Fibroblast of gingiva (primary cell): ENCODE measurements at places on chromosomes 7 and 10.

DNA sequence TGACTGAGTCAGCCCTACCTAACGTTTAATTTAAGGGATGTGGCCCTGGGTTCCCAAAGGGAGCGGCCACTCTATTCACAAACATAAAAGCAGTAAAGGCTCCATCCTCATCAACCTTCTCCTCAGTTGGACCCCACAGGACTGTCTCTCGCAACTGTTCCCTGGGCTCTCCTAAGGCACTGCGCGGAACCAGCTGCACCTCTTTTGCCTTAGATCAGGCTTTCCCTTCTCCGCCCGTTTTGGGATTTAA is 689 bp upstream of the GTPBP4 start:
- DNase-seq, result no peak

DNA sequence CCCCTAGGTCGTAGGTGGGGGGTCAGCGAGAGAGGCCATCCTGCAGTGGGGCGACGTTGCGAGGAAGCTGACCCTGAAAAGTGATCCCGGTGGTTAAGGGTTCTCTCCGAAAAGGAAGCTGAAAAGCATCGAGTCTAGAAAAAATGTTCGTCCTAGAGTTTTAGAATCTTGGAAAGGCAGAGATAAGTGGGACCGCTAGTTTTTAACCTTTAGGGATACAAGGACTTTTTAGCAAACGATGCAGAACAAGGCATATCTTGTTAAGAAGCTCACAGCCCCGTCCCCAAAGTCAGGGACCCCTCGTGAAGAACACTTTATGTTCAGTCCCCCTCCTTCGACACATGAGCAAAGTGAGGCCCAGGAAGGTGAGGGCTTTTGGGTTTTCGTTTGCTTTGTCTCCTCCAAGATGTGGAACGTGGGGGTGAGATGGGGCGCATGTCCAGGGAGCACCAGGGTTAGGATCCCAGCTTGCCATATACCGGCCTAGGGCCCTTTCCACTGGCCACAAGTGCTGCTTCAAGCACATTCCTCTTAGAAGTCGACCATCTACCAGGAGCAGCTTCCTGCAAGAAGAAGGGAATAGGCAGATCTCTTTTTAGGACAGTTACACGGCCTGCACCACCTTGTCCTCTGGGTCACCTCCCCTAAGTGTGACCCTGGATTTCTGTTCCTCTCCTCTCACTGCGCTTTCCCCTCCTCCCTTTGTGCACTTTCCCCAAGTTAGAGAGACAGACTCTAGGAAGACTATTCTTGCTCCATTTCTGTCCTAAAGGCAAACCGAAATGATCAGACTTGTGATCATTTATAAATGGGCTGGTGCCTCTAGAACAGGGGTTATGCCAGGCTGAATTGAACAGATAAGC is 969 bp downstream of the SLC35G1 start:
- DNase-seq, result peak; percentile 17

- DNase-seq, result no peak
Measured at GRCh38 chr7:141754939-141755338, 9.0 kb upstream of the TAS2R3 start.

GRCh38 chr7:38934536-38934935 is 25.5 kb upstream of the VPS41 start:
- no peak for DNase-seq

DNA sequence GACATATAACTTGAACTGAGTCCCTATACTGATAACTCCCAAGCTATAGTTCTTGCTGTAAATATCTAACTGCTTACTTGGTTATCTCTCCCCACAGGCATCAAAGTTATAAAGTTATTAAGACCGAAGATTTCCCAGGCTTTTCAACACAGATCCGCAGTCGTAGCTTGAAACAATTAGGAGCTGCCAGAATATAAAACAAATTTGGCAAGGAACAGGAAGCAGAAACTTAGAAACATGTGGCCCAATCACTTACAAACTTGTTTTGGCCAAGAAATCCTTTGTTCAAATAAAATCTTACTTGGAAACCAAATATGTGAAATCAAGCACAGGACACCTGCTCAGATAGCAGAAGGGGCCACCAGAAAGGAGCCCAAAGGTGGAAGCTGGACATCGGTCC is 9.0 kb downstream of the SLC16A12 start:
- peak; percentile 36 for DNase-seq

- no peak for DNase-seq
Measured at GRCh38 chr10:122659651-122660050, 40.0 kb downstream of the C10orf120 start.

DNA sequence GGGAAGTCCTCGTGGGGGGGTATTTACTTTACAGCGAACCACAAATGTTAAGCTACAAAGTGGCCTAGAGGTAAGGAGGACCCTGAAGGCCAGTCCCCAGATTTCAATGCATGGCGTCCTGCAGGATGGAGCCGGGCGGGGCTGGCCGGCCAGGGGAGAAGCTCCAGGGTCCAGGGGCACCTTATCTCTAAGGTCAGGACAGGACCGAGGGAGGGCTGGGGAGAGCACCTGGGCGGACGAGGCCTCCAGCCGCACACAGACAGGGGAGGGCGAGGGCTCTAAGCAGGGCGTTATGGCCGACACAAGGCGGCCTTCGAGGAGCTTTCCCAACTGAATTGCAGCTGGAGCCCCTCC is 96.4 kb upstream of the DIP2C start:
- no peak for DNase-seq

- DNase-seq, result no peak
Measured at GRCh38 chr10:12602521-12602920, 253.2 kb downstream of the CAMK1D start.

DNA sequence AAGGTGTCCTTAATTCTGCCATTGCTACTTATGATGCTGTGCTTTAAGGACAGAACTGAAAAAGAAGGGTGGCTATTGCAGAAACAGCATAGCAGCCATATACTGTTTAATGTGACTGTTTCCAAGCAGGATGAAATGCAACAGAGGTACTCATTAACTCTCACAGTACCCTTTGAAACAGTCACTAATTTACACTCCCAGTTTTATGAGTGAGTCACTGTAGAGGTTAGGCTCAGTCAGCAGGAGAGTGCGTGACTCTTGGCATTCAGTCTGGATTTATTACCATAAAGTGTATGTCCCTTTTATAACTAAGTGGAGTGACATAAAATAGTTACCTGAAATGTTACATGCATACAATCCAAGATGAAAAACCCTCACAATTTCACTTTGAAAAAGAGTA is 27.7 kb downstream of the ALDH18A1 start:
- DNase-seq, result no peak

GRCh38 chr7:55005241-55005851 is 13.5 kb upstream of the EGFR start:
- no peak for DNase-seq

DNA sequence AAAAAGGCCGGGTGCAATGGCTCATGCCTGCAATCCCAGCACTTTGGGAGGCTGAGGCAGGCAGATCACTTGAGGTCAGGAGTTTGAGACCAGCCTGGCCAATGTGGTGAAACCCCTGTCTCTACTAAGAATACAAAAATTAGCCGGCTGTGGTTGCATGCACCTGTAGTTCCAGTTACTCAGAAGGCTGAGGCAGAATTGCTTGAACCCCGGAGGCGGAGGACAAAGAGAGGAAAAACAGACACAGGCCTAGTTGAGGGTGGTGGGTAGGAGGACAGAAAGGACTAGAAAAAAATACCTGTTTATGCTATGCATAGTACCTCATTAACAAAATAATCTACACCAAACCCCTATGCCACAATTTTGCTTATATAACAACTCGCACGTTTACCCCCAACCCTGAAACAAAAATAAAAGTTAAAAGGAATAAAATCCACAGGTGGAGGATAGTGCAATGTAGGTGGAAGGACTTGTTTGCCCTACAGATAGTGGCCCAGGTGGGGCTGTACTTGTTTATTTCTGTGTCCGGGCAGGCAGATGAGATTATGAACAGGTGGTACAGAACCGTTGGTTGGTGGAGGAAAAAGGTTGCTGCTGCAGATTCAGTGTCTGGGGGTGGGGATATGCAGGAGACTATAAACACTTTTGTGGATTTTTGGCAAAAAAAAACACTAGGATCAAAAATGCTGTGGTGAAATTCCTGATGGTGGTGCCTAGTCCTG is 5.1 kb downstream of the ZNF680 start:
- DNase-seq, result no peak

- DNase-seq, result no peak
Measured at GRCh38 chr10:131806146-131806545, 94.7 kb upstream of the PPP2R2D start.
